ENCODE measurements at places on chromosomes 1 and 21.

- DNase-seq, result no peak
These were observed 296.8 kb downstream of the TPR start for GRCh38 chr1:186078245-186078644.

DNA sequence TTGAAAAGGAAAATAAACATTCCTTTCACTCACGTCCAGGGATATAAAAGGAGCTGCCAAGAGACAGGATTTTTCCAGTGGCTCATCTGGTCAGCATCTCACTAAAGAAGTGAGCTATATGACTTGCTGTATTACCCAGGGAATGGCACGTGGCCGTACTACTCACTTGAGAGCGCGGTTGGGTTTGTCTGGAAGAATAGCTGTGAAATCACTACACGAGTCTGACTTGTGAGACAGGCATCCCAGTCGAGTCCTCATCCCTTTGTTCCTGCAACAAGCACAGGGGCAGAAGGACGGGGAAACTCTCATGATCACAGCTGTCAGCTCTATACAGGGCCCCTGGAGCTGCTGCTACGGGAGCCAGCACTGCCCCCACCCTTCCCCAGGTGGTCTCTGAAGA, 17.7 kb downstream of the RGS8 start:
- DNase-seq, result no peak

- no peak for DNase-seq
These were observed 201.7 kb upstream of the AJAP1 start for GRCh38 chr1:4452701-4453100.

GRCh38 chr1:1539310-1540089, 924 bp downstream of the TMEM240 start:
- DNase-seq, result no peak

Data from CD4-positive, alpha-beta T cell treated with Interleukin-2 at 100 ng/mL for 4 hours (primary cell).